Transverse colon (tissue), 4 donors: ENCODE measurements at places on chromosomes 5 and 9. TPM values are rescaled to one million over a fixed set of nuclear protein-coding genes. Genes with fewer than 3 reads are reported as not detected.

STK10 gene
- 36.0 TPM for total RNA-seq

GPR21 gene
- not detected for total RNA-seq

PCDHA4 gene
- 1.6 TPM for total RNA-seq

ANKRD34B gene
- total RNA-seq = not detected

SPINK1 gene
- total RNA-seq = 22.5 TPM

RICTOR gene
- total RNA-seq = 44.8 TPM

CFAP157 gene
- total RNA-seq = not detected

SPATA6L gene
- 13.2 TPM for total RNA-seq

CNOT6 gene
- 19.3 TPM for total RNA-seq

SHISAL2B gene
- not detected for total RNA-seq

LCN15 gene
- total RNA-seq = 11.9 TPM

AHRR gene
- total RNA-seq = 1.3 TPM

CDH9 gene
- not detected for total RNA-seq

ARL14EPL gene
- total RNA-seq = not detected

DNA sequence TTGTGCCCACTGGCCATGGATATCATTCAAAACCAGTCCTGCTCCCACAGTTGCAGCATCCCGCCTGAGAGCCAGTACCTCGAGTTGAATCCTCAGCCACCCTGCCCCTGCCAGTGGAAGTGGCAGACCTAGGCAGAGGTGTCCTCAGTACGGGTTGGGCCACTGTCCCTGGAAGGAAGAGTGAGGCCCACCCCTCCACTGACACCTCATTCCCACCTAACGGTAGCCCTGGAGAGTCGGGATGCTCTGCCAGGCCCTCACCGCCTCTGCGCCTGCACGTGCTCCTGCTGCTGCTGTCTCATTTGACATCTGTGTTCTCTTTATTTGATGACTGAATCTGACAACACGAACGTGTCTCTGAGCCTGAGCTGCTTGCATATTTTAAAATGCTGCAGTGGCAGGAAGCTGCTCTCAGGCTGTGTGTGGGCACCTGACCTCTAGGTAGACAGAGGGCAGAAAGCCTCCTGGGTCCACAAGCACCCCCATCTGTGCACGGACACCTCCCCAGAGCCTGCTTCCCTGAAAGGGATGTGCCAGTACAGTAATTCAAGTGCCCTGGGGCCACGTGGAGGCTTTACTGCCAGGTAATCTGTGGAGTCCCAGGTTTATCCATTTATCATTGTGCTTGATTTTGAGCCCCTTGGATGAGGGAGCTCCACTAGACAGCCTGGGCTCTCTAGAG, 194.7 kb downstream of the CACNA1B start:
- no peak for DNase-seq

GRCh38 chr5:96177303-96177869, 215.7 kb upstream of the ELL2 start:
- DNase-seq = no peak

GRCh38 chr9:81825846-81826516, 102.2 kb upstream of the SPATA31D4 start:
- DNase-seq = no peak

- no peak for DNase-seq
Measured at GRCh38 chr9:109816490-109816889, 36.5 kb downstream of the PALM2AKAP2 start.

GRCh38 chr5:18652404-18653215, 1018.4 kb downstream of the TAF11L14 start:
- no peak for DNase-seq

GRCh38 chr9:130453487-130453886, 8.7 kb downstream of the ASS1 start:
- DNase-seq = peak; percentile 48

GRCh38 chr5:91156242-91156641, 226.9 kb downstream of the ARRDC3 start:
- no peak for DNase-seq

GRCh38 chr5:312845-313244, 8.7 kb upstream of the AHRR start:
- no peak for DNase-seq

DNA sequence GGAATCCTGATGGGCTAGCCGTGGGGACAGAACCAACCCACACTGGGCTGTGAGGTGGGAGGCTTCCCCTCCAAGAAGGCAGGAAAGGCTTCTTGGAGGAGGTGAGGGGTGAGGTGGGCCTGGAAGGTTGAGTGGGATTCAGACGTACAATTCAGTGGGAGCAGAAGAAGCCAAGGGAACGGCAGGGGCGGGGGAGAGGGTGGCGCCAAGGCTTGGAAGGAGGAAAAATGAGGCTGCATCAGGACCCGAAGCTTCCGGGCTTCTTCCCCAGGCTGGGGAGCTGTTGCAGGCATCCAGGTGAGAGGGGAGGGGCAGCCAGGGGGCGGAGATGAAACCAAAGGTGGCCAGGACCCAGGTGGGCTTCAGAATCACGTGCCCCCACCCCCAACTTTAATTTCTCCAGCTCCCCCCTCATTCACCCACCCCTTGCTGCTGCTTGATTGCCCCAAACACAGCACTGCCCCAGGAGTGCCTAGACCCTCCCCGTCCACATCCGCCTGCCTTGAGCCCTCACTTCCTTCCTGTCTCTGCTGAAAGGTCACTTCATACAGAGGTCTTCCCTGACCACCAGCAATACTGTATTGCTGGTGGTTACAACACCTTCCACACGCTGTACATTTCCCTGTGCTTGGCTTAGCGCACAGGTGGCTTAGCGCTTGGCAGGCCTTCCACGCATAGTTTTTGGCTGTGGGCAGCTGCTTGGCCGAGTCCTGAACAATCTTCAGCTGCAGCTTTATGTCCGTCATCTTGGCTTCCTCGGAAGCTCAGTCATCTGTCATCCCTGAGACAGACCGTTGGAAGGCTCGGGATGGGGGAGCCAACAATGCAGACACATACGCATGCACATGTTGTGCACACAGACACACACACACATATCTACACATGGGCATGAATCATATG, 193.5 kb downstream of the RGS3 start:
- DNase-seq = no peak

DNA sequence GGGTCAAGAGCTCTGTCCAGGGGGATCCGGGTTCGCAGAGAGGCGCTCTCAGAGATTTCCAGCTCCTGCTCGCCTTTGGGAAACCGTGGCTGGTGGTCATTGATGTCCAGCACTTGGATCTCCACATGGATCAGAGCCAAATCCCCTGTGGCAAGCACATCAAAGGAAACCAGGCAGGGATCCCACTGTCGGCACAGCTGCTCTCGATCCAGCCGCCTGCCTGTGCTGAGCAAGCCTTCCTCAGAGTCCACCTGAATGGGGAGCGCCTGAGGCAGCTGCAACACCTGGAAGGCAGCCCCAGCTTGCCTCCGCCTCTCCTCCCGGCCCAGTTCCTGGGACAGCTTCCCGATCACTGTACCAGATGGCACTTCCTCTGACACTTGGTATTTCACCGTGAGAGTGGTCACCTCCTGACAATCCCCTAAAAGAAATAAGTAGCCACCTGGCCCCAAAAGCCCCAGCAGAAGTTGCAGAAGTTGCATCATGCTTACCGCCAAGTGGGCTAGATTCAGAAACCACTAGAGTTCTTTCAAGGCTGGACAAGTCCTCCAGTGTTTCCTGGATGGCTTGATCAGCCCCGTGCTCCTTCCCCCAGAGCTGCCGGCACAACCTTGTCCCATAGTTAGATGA, 520 bp downstream of the PCDH12 start:
- DNase-seq = no peak

DNA sequence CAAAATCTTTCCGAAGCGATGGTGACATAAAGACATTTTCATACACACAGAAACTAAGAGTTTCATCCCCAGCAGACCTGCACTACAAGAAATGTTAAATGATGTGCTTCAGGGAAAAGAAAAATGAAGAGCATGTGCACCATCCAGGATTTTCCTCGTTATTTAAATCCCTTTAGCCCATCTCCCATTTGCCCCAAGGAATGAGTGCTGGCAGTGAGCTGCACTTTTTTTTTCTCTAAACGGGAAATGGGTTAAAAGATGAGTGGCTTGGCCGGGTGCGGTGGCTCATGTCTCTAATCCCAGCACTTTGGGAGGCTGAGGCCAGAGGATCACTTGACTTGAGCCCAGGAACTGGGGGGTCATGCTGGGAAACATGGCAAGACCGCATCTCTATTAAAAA, 6.8 kb upstream of the LRRC14B start:
- DNase-seq = no peak

- DNase-seq = no peak
Measured at GRCh38 chr9:131661568-131662288, 78.1 kb downstream of the RAPGEF1 start.

DNA sequence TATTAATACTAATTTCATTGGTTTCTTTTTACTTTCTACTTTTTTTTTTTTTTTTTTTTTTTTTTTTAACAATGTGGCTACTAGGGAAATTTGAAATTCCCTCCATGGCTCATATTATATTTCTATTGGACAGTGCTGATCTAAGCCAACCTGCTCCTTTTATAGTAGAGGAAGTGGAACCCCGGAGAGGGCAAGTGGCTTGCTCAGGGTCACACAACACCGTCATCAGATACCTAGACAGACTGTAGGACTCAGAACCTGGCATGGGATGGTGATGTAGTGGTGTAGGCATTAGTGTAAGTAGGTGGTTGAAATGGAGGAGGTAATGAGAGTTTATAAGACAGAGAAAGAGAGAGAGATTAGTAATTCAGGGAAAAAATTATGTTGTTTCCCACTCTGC, 10.8 kb downstream of the ZNF618 start:
- no peak for DNase-seq

DNA sequence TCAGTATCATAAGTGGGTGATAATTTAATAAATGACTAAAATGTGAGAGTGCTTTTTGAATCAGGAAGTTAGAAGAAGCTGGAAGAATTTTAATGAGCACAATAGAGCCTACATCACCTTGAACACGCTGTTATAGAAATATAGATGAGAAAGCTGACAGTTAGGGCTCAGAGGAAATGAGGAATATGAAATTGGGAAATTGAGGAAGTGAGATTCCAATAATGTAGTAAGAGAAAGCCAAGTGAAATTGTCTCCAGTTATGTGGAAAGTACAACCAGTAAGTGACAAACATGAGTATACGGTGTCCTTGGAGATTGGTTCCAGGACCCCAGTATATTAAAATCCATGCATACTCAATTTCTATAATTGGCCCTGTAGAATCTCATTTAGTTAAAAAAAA, 235.9 kb upstream of the FAM174A start:
- DNase-seq = no peak

- DNase-seq = no peak
Measured at GRCh38 chr5:20109326-20109725, 121.3 kb upstream of the CDH18 start.

DNA sequence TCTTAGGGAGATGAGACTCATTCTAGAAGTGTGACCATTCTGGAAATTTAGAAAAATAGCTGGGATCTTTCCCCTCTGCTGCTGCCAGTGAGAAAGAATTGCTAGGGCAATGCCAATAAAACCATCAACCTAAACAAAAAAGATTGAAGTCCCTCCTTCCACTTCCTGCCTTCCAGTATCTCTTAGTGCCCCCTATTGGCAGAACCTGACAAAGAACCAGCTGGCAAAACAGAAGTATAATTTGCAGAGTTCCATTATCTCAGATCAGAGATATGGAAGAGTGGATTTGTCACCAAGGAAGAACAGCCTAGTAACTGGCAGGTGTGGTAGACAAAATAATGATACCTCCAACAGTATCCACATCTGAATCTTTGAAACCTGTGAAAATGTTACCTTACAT, 13.8 kb upstream of the PLCXD3 start:
- DNase-seq = no peak

GRCh38 chr5:59149827-59150226, 567.0 kb downstream of the RAB3C start:
- no peak for DNase-seq
